ENCODE measurements at places on chromosomes 12 and 14.

DNA sequence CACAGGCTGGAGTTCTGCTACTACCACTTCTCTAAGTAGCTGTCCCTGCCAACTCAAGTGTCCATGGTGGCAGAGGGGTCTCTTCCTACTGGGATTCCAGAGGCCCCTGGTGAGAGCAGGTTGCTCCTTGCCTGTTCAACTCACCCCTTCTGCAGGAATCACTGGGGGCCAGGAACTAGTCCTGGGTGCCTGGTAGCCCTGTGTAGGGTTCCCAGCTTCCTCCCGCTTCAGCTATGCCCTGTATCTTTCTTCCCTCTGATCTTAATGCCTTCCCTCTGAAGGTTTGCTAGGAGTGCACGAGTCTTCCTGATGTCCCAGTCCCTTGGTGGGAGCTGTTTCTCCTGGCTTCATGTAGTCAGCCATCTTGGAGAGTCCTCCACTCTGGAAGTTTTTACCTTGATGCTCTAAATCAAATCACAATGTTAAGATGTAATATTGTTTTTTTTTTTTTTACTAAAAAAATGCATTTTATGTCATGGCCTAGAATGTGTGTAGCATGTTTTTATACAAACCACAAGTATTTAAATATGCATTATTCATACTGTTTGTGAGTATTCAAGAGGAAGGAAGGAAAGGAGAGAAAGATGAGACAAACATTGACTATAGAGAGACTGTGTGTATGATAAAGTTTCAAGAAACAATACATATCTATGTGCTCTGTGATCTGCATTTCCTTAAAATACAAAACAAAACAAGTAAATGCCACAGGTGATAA is 54.7 kb downstream of the FRS2 start:
- H3K4me3 ChIP-seq: no peak overlapping the region
- DNase-seq: no peak
- peaks cover 51% of the 10 kb centered on the region for H3K4me1 ChIP-seq
- H3K27me3 ChIP-seq: no peaks in the 10 kb centered on the region

GRCh38 chr12:48194799-48195201 is 8.3 kb downstream of the OR10AD1 start:
- no peak overlapping the region for H3K4me3 ChIP-seq
- peaks cover 7% of the 10 kb centered on the region for H3K4me1 ChIP-seq
- no peak overlapping the region for H3K27ac ChIP-seq
- H3K27me3 ChIP-seq: peaks cover 30% of the 10 kb centered on the region

DNA sequence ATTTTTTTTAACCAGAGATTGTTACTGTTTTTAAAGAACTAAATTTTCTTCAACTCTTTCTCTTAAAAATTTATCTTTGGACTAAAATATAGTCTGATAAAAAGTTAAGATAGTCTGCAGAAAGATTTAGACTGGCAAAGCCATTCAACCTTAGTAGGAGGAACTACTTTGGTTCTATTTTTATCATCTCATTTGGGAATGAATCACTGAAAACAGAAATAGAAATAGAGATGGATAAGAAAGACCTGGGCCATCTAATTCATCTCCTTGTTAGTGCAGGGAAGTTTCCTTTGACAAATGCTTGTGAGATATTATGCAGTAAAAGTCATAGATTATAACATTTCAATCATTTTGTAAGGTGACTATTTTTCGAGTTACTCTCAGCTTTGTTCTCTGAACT is 263.2 kb upstream of the NPAS3 start:
- no peak overlapping the region for H3K4me3 ChIP-seq
- no peaks in the 10 kb centered on the region for H3K4me1 ChIP-seq
- no peak overlapping the region for H3K27ac ChIP-seq

GRCh38 chr12:1768615-1769014 is 51.8 kb upstream of the LRTM2 start:
- H3K27me3 ChIP-seq: no peaks in the 10 kb centered on the region
- H3K4me1 ChIP-seq: peaks cover 5% of the 10 kb centered on the region
- H3K4me3 ChIP-seq: no peak overlapping the region
- no peak overlapping the region for H3K27ac ChIP-seq
- H3K36me3 ChIP-seq: peaks cover 13% of the 10 kb centered on the region
- DNase-seq: no peak

- no peak overlapping the region for H3K27ac ChIP-seq
- no peaks in the 10 kb centered on the region for H3K4me1 ChIP-seq
- no peak overlapping the region for H3K4me3 ChIP-seq
- DNase-seq: no peak
Measured at GRCh38 chr12:129145381-129145780, 292.1 kb downstream of the GLT1D1 start.

- no peaks in the 10 kb centered on the region for H3K36me3 ChIP-seq
- DNase-seq: no peak
Measured at GRCh38 chr12:66296176-66296683, 6.1 kb upstream of the HELB start.

DNA sequence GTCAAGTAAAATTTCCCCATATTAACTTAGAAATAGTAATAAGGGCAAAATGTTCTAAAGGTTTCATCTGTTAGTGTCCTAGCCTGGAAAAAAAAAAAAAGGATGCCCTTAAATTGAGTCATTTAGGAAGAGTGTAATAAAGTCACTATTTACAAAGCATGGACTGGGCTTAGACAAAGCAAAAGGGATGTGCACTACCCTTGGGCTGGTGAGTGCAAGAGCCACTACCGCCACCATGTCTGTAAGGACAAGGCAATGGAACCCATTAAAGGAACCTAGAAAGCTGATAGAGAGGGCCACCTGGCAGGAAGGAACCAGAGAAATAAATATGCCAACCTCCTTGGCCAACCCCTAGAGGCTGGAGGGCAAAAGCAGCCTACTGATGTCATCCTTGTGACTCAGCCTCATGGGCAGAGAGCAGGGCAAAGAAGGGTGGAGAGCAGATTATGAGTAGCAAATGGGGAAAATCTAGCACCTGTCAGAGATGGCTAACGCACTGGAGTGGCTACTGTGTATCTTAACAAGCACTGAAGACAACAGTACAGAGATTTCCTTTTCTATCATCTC is 59.5 kb upstream of the FUT8 start:
- H3K27me3 ChIP-seq: no peaks in the 10 kb centered on the region
- no peak for DNase-seq
- H3K4me3 ChIP-seq: no peak overlapping the region
- H3K4me1 ChIP-seq: no peaks in the 10 kb centered on the region
- no peak overlapping the region for H3K27ac ChIP-seq

DNA sequence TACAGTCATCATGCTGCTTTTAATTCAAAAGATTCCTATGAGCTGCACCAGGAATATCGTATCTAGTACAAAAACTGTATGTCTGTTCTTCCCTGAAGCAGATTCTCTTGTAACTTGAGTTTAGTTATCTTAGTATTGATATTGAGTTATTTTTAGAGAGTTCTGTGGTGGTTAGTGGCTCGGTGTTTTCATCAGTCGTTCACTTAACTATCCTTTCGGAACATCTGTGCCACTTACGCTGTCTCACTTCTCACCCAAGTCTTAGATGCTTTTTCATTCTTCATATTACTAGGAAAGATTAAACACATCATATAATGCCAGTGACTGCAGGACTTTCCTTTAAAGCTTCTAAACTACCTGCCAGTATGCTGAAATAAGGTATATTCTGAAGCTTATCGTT is 251.0 kb downstream of the FBXL14 start:
- no peaks in the 10 kb centered on the region for H3K36me3 ChIP-seq
- peaks cover 2% of the 10 kb centered on the region for H3K4me1 ChIP-seq
- H3K27ac ChIP-seq: no peak overlapping the region

DNA sequence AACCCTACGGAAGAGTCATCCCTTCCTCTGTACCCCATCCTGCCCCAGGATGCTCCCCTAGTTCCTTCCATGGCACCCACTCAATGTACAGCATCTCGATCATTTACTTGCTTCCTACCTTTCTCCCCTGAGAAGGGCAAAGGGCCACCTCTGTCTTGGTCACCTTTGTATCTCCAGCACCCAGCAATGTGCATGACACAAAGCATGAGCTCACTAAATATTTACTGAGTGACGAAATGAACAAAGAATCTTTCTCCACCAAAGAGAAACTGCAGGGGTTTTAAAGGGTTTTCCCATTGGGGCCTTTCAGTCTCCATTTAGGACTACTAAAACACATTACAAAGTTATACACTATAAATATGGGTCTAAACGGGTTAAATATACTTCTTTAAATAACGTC is 30.6 kb downstream of the ATG14 start:
- peaks cover 6% of the 10 kb centered on the region for H3K4me1 ChIP-seq
- no peak overlapping the region for H3K4me3 ChIP-seq
- H3K27ac ChIP-seq: peak overlapping the region; percentile 41
- no peak for DNase-seq
- peaks cover 57% of the 10 kb centered on the region for H3K36me3 ChIP-seq

- peaks cover 10% of the 10 kb centered on the region for H3K4me1 ChIP-seq
- DNase-seq: peak; percentile 1
- no peaks in the 10 kb centered on the region for H3K36me3 ChIP-seq
- H3K4me3 ChIP-seq: peak overlapping the region; percentile 63
- H3K27me3 ChIP-seq: no peaks in the 10 kb centered on the region
Measured at GRCh38 chr12:26298785-26299621, 103.6 kb downstream of the SSPN start.

DNA sequence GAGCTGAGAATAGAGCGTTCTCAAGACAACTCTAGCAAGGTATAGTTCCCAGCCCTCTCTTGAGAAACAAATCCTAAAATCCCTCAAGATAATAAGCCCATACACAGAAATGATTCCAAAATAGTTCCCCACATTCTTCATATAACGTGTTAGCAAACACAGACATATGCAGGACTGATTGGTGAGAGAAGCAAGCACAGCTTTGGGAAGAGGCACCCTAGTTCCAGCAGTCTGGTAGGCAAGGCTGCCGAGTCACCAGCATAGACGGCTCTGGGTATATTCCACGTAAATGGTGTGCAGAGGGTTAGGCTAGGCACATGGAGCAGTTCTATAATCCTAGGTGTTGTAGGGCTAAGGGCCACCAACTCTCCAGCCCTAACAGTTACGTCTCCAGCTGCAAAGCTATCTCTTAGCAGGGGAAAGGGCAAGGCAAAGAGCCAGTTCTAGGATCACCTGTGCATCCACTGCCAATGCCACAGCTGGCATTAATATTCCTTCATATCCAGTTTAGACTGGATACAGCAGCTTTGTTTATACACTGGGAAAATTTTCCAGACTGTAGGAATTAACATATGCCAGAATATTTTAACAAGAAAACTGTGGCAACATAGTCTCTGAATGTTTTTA is 52.9 kb downstream of the SH2B3 start:
- DNase-seq: no peak
- no peak overlapping the region for H3K27ac ChIP-seq
- H3K36me3 ChIP-seq: peaks cover 26% of the 10 kb centered on the region
- no peaks in the 10 kb centered on the region for H3K27me3 ChIP-seq

- H3K4me3 ChIP-seq: no peak overlapping the region
- no peaks in the 10 kb centered on the region for H3K36me3 ChIP-seq
- no peak for DNase-seq
- H3K27ac ChIP-seq: no peak overlapping the region
- no peaks in the 10 kb centered on the region for H3K27me3 ChIP-seq
- H3K4me1 ChIP-seq: no peaks in the 10 kb centered on the region
Measured at GRCh38 chr12:79174626-79175025, 310.1 kb downstream of the SYT1 start.

GRCh38 chr12:40473962-40474361 is 218.3 kb upstream of the CNTN1 start:
- H3K27me3 ChIP-seq: no peaks in the 10 kb centered on the region
- DNase-seq: no peak
- no peak overlapping the region for H3K27ac ChIP-seq

DNA sequence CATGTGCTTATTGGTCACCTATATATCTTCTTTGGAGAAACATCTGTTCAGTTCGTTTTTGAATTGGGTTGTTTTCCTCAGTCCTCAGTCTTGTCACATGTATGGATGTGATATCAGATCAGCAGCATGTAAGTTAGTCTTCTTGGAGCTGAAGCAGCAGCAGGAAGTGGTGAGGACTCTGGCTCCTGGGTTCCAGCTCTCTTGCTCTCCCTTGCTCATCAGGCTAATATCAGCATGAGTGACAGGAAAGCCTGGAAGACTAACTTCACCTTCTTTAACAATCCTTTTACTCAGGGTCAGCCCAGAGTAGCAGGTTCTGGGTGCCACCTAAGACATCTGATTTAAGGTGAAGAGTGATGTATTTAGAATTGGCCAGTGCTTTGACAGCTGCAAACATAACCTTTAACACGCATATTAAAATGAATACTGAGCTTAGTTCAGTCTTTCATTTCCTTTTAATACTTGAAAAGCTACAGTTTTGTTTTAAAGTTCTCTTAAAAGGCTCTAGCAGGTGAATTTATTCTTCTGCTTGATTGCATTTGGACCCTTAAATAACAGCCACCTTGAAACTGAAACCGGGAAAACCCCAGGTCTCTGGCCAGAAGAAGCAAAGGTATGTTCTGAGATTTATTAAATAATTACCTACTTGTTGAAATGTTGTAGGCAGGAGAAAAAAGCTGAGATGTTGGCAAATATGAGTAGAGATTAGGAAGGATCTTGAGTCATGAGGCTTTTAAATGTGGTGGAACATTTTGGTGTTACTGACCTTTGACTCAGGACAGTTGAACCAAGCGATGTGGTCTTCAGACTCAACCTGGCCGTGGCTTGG is 54.3 kb downstream of the DRAM1 start:
- no peak overlapping the region for H3K4me3 ChIP-seq
- H3K27me3 ChIP-seq: peaks cover 13% of the 10 kb centered on the region
- DNase-seq: no peak
- no peak overlapping the region for H3K27ac ChIP-seq

Data from effector memory CD8-positive, alpha-beta T cell (primary cell).